K562 (cell line): ENCODE measurements at places on chromosomes 1 and 21. TPM values are rescaled to one million over a fixed set of nuclear protein-coding genes. Genes with fewer than 3 reads are reported as not detected.

The MROH7 gene
- total RNA-seq = not detected in 2 replicates

The BRDT gene
- total RNA-seq = not detected in 2 replicates

The HSD3B1 gene
- total RNA-seq = not detected in 2 replicates

- H3K4me3 ChIP-seq = no peak overlapping the region
- DNase-seq = no peak
- H3K36me3 ChIP-seq = no peaks in the 10 kb centered on the region
- no peaks in the 10 kb centered on the region for H3K4me1 ChIP-seq
- H3K27me3 ChIP-seq = no peaks in the 10 kb centered on the region
These were observed 43.3 kb upstream of the FCRL4 start for GRCh38 chr1:157641177-157641576.

GRCh38 chr1:97929874-97930851 lies 9.3 kb upstream of the DPYD start:
- no peak overlapping the region for H3K27ac ChIP-seq
- H3K4me3 ChIP-seq = no peak overlapping the region
- DNase-seq = no peak
- H3K27me3 ChIP-seq = no peaks in the 10 kb centered on the region
